Heart right ventricle (tissue), 16 donors: ENCODE measurements at places on chromosomes 6 and 20. TPM values are rescaled to one million over a fixed set of nuclear protein-coding genes. Genes with fewer than 3 reads are reported as not detected.

- H3K4me3 ChIP-seq, result no peak overlapping the region
- H3K4me1 ChIP-seq, result no peaks in the 10 kb centered on the region
- no peak overlapping the region for H3K27ac ChIP-seq
- no peaks in the 10 kb centered on the region for H3K36me3 ChIP-seq
- no peaks in the 10 kb centered on the region for H3K27me3 ChIP-seq
Observed at GRCh38 chr6:70037445-70037844, 171.1 kb downstream of the COL19A1 start.

GRCh38 chr20:25136643-25137559 lies 55.0 kb upstream of the VSX1 start:
- peak; percentile 58 for DNase-seq
- no peak overlapping the region for H3K4me3 ChIP-seq
- no peaks in the 10 kb centered on the region for H3K36me3 ChIP-seq
- no peak overlapping the region for H3K27ac ChIP-seq

Gene HNF4A
- total RNA-seq, result not detected

DNA sequence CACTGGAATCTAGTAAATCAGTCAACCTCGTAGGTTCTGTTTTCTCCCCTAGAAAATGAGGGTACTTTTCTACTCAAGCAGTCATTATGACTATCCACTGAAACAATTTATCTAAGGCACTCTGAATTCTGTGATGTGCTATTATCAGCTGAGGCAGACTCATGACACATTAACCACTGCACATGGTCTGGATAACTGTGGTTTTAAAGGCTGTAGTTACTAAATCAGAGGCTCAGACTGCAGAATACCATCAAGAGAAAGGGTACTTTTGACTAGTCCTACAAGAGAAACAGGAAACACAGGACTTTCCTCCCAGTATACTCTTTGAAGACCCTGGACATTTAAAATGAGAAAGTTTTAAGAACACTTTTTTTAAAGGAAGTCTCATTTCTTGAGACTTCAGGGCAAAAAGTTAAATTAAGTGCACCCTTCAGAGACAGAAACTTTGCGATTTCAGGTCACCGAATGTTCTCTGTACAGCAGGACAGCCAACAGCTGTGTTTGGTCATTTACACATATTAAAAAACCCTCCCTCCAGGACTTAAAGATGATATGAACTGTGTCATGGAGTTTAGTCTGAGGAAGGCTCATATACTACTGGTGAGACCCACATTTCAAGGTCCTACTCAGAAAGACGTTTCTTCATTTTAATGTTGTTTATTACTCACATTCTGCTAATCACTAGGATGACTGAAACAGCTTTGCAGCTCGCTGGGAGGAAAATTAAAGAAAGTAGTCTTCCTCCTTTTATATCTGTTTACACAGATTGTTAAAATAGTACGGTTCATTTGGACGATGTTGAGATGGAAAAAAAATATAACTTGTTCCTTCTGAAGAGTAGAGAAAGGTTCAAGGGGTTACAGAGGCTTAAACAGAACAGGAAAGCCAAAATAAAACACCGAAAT lies 19.9 kb downstream of the ATXN1 start:
- DNase-seq, result no peak
- H3K36me3 ChIP-seq, result peaks cover 6% of the 10 kb centered on the region
- H3K27ac ChIP-seq, result peak overlapping the region; percentile 15
- H3K27me3 ChIP-seq, result no peaks in the 10 kb centered on the region

- H3K4me1 ChIP-seq, result peaks cover 22% of the 10 kb centered on the region
- H3K27ac ChIP-seq, result no peak overlapping the region
- H3K36me3 ChIP-seq, result no peaks in the 10 kb centered on the region
- no peak for DNase-seq
- no peak overlapping the region for H3K4me3 ChIP-seq
- H3K27me3 ChIP-seq, result no peaks in the 10 kb centered on the region
Observed at GRCh38 chr6:151292974-151293687, 53.4 kb downstream of the AKAP12 start.

- no peak for DNase-seq
- H3K4me1 ChIP-seq, result peaks cover 9% of the 10 kb centered on the region
- H3K27ac ChIP-seq, result no peak overlapping the region
- H3K27me3 ChIP-seq, result no peaks in the 10 kb centered on the region
- H3K36me3 ChIP-seq, result no peaks in the 10 kb centered on the region
Observed at GRCh38 chr6:92681401-92681800, 738.0 kb downstream of the EPHA7 start.

Gene PPP1R16B
- 6.9 TPM for total RNA-seq

DNA sequence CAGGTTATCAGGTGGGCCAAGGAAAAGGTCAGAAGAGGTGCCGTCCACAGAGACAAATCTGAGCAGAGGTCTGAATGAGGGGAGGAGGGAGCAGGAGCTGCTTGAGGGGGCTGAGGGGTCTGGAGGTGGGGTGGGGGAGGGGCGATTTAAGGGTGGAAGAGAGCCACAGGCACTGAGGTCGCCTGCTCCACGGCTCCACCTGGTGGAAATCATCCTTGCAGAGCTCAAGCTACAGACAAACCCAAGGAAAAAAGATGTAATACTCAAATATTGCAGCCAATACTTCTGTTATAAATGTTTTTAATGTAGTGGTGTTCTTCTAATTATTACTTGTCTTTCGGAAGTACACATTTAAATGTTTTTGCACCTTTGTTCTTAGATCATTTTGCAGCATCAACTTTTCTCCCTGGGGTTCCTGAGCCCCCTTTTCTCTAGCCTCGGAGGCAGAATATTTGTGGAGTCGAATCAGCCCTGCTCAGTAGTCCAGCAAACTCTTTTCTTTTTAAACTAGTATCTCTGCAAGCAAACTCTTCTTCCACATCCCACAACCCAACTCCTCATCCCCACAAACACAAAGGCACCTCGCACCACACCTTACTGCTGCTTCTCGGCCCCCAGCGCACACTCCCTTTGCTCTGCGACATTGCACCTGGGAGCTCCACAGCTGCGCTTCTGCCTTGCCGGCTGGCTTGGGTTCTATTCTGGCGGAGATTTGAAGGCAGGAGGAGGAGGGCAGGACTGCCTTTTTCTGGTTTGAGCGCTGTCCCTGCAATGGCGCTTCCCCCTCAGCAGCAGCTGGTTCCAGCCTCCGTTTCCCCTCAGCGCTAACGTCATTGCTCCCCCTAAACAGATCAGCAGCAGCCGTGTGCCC lies 51.0 kb upstream of the TFAP2A start:
- DNase-seq, result no peak
- H3K27ac ChIP-seq, result no peak overlapping the region
- no peaks in the 10 kb centered on the region for H3K36me3 ChIP-seq
- H3K27me3 ChIP-seq, result peaks cover 40% of the 10 kb centered on the region
- no peaks in the 10 kb centered on the region for H3K4me1 ChIP-seq
